Glomerular endothelial cell (primary cell): ENCODE measurements at places on chromosomes 12 and 14. TPM values are rescaled to one million over a fixed set of nuclear protein-coding genes. Genes with fewer than 3 reads are reported as not detected.

GRCh38 chr12:115823635-115824034 is 453.9 kb downstream of the MED13L start:
- DNase-seq = no peak

- no peak for DNase-seq
Measured at GRCh38 chr12:55847033-55847432, 4.3 kb upstream of the MMP19 start.

The LRRK2 gene
- 0.10 and 0.35 TPM in 2 replicates for total RNA-seq

- DNase-seq = no peak
Measured at GRCh38 chr14:81298122-81298521, 77.4 kb upstream of the GTF2A1 start.

DNA sequence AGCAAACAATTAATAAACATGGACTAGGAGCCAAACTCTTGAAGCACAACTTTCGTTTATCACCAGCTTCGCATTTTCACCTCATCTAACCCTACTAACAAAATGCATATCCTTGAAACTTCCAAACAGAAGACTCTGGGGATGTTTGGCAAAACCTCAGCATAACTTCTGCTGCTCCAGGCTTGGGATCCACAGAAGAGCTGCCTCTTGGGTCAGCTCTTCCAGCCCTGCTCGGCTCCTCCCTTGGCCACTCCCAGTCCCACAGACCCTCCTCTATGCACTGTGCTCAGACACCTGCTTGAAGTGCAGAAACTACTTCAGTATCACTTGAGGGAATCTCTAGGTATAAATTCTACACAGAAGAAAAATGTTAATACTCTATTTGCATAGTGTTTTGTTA is 110.0 kb upstream of the AMIGO2 start:
- DNase-seq = no peak

The TAS2R42 gene
- not detected in 2 replicates for total RNA-seq

The CLEC4A gene
- total RNA-seq = not detected in 2 replicates
